WERI-Rb-1 (cell line): ENCODE measurements at places on chromosomes 5 and 9.
A peak's percentile ranks its signal among the peaks of the same experiment; 100 is the strongest.

GRCh38 chr9:120396931-120397330 is 183.0 kb downstream of the CDK5RAP2 start:
- DNase-seq = no peak

DNA sequence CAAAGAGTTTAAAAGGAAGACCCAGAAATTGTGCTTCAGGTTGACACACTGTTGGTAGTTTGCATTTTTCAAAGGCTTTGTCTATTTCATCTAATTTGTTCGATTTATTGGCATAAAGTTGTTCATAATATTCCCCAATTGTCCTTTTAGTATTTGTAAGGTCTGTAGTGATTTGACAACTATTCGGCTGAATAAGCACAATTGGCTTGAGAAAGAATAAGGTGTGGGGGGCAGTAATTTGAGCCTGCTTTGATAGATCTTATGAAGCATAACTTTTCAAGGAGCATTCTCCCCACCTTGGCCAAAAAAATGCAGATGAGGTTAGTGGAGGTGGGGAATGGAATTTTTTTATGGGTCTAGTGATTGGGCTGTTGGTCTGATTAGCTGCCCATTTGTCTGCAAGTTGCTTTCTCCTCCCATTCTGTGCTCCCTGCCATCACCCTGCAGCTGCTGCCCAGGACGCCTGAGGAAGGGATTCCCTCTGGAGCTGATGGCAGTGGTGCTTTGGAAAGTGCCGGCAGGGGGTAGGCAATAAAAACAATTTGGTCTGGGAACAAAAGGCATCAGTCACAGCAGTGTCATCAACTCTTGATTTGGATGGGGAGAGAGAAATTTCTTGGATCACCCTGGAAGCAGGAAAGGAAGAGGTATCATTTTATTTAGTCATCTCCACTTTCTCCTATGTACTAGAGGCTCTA is 26.6 kb downstream of the WNT8A start:
- no peak for DNase-seq

DNA sequence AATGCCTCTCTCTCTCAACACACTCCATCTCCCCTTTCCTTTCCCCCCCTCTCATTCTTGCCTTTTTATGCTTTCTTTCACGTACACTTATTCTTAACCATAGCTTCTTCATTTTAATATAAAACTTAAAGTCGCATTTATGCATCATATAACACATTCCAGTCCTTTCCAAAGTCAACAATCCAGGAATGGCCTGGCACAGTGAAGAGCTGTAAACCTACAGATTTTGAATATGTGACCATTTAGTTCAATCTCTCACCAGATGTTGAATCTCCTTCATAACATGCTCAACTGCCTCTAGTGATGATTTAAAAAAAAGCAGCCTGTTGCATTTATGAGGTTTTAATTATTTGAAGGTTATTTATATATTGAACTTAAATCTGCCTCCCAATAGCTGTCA is 186.2 kb upstream of the GRAMD2B start:
- no peak for DNase-seq

GRCh38 chr5:1051366-1051720 is 42.7 kb downstream of the NKD2 start:
- no peak for DNase-seq

DNA sequence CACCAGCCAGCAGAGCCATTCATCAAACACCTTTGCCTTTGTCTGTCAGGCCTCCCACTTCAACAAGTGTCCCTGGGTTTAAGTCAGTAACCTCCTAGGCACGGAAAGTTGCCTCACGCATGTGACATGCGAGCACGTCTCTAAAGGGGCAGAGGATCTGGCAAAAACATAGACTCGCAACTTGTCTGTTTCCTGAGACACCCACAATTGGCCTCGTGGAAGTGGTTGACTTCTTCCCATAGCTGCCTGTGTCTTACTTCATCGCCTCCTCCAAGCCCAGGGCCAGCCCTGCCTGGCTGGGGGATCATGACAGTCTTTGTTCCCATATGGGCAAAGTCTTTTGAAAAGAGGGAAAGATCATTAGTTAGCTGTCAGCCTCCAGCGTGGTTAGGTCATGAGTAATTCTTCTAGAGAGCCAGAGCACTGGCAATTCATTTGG is 35.5 kb upstream of the GLRX start:
- DNase-seq = no peak

DNA sequence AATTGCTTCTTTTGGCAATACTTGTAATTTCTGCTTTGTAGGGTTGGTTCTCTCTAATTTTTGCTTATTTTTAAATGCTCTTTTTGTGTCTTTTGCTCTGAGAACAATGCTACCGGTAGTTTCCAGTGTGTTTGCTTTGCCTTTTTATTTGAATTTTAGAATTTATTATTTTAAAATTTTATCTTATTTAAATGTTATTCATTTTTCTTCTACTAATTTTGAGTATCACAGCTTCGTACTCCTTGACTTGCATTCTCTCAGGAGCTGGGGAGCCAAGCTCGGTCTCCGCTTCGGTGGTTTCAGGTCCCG is 45.9 kb downstream of the ANXA2R start:
- DNase-seq = no peak

GRCh38 chr5:142326480-142326938 is 1.7 kb upstream of the SPRY4 start:
- DNase-seq = no peak

DNA sequence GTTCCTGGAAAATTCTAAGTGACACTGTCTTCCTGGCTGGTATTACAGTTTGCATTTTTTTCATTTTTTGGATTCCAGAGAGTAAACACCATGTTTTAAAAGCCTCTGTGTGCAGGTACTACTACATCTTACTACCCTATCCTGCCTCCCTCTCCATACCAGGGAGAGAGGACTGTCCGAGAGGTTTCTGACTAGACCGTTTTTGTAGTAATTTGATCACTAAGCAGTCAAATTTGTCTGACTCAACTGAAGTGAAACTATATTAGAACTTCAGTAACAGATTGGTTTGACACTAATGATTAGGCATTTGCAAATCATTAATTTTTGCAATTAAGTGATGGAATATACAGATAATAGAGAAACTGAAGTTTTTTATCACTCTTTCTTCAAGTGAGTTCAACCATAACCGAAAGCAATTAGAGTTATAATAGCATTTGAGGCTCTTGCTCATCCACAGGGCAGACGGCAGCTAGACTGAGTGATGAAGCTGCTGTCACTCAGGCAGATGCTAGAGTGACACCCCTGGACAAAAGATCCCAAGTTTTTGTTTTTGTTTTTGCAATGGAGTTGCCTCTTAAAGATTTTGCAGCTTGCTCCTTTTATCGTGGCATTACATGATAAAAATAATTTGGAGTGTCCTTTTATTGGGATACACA is 44.3 kb downstream of the SMARCA2 start:
- no peak for DNase-seq

GRCh38 chr5:144120661-144121180 is 49.7 kb downstream of the YIPF5 start:
- DNase-seq = no peak

- DNase-seq = no peak
These were observed 5.9 kb downstream of the PCDHB6 start for GRCh38 chr5:141155540-141156374.

GRCh38 chr9:32705059-32705458 is 69.6 kb upstream of the TAF1L start:
- no peak for DNase-seq

DNA sequence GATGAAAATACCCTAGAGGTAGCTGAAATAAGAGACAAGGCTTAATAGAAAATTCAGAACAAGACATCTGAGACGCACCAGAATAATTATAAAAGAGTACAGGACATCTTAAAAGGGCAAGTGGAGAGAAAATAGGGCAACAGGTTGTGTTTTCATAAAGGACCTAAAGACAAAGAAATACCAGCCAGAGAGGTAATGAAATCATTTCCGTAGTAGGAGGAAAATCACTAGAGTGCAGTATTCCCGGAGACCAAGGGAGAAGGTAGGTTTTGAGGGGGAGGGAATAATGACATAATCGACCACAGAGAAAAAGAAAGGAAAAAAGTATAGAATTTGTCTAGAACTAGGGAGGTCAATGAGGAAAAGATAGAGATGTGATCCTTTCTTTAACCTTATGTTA is 26.2 kb upstream of the CTNNAL1 start:
- no peak for DNase-seq

DNA sequence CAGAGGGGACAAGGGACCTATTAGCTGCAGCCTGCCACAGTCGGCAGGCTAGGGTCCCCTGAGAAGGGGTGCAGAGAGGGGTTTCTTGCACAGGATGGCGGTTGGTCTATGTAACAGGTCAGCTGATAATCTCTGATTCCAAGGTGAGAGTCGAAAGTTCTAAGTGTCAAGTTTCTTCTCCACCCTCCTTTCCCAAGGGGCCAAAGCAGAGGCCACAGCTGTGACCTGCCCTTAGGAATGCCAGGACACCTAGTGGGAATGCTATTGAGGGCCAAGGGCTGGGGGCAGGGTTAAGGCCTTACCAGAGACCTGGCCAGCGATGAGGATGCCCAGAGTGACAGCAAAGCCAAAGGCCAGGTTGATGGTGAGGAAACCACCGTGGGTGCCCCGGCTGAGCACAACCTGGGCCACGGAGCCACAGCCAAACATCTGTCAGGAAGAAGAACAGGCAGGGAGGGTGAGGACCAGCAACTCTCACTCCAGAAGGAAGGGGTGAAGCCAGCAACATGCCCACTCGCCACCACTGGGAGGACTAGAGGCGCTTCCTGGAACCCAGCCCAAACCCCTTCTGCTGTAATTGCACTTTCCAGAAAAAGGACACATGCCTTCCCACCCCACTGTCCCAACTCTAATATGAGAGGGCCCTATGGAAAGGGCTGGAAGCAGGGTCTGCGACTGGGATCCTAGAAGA is 3.8 kb downstream of the AQP3 start:
- no peak for DNase-seq

DNA sequence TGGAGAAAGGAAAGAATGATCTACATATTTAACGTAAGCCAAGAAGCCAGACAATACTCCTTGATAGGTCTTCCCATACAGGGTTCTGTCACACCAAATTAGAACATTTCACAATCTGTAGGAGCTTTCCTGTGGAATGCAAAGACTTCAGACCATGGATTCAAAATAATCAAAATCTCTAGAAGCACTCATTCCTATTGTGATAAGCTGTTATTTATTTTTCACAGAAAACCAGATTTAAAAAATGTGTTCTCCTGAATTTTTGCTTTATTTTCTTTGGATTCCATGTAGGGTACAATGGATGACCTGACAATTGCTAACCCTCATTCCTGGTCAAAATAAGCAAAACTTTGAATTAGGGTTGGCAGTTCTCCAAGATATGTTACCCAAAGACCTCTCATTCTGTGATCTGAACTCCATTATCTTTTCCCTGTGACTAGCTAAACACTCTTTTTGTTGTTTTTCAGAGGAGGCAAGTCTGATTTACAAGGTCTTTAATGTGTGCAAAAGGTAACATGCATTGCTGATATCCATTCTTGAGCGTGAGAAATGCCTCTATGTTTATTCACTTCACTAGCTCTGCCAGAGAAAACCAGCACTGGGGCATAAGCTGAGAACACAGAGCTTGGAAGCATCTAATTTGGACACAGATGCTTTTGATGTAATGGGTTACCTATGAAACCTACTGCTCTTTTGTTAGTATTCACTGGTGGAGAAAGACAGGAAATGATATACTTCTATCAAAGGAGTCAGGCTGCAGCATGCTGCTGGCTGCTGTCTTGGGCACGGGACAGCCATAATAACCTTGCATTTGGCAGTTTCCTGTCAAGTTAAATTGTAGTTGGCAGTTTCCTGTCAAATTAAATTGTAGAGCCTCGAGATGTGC is 31.4 kb downstream of the ACTBL2 start:
- no peak for DNase-seq

DNA sequence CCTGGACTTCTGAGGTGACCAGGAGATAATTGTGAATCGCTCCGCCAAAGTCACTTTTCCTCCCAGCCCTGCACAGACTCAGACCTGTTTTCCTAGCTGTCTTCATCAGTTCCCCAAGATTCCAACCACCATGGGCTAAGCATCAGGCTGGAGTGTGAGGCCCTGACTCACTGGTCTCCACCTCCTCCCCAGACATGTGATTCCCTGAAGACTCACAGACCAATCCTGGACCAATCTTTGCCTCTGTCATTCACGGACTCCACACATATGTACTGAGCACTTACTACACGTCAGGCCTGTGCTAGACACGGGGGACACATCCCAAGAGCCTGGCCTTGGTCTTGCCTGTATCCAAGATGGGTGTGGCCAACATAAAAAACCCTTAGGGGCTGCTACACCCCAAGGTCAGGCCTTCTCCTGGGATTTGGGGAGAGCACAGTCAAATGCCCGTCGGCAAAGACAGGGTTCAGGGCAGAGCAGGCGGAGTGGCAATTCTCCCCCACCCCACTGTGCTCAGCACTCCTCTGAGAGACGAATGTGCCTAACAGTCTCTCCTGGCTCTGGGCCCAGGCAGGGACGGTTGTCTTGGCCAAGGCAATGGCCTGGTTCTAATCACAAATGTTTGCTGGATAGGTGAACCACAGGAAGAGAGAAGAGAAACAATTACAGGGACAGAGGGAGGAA is 11.9 kb downstream of the EEIG1 start:
- no peak for DNase-seq

DNA sequence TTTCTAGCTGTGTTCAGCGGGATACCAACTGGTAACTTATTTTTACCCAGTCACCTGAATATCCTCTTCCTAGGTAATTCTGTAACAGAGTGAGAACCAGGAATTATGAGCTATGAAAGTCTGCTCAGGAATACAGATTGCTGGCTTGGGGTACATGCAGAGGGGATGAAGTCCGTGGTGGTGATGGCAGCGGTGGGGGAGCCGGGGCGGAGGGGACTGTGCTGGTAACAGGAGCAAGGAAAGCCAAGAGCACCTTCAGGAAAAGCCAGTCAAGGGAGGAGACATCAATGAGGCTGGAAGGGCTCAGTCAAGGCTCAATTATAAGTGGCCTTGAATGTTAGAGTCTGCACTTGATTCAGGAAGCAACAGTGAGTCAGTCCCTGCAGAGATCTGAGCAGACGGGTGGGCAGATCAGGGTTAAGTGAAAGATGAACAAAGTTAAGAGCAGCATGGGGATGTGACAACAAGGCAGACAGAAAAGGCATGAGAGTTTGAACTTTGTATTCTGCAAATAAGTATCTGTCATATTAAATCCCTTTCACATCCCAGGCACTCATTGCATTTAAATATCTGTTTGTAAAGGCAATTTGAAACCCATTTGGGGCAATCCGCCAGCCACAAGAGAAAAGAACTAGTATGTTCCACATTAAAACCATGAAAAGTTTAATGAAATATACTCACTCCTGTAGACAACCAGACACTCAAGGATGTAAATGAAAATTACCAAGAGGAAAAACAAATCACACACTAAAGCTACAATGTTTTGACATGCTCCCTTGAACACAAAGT is 101.2 kb downstream of the TTC39B start:
- DNase-seq = no peak

DNA sequence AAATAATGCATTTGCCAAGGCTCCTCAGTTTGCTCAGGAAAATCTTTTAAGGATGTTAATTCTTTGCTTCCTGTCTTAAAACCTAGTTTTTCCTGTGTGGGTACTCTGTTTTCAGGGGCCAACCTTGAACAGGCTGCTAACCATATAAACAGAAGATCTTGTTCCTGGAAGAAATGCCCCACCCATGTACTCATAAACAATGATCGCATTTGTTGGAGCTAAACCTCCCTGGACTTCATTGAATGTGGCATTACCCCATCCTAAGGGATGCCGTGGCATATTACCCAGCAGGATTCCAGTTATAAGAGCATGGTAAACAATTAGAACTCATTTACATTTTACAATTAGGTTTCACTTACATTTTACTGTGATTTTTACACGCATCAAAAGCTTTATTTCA is 436.0 kb downstream of the ZNF608 start:
- no peak for DNase-seq

GRCh38 chr9:82799286-82799685 is 263.7 kb downstream of the RASEF start:
- no peak for DNase-seq

- DNase-seq = peak; percentile 62
These were observed at the start of gene FGF18 for GRCh38 chr5:171418982-171419687. Gene FGF18, plus strand, starts transcription at chr5:171419647. Its CDS starts 553 bp downstream, at chr5:171420200.

GRCh38 chr5:68187268-68188055 is 28.1 kb upstream of the PIK3R1 start:
- DNase-seq = no peak
